ENCODE measurements at places on chromosomes 11 and 22. TPM values are rescaled to one million over a fixed set of nuclear protein-coding genes. Genes with fewer than 3 reads are reported as not detected.

GRCh38 chr11:129911298-129911697 lies 15.9 kb upstream of the NFRKB start:
- H3K4me1 ChIP-seq, result peaks cover 9% of the 10 kb centered on the region
- no peak for DNase-seq
- H3K36me3 ChIP-seq, result peaks cover 11% of the 10 kb centered on the region
- no peak overlapping the region for H3K4me3 ChIP-seq
- peak overlapping the region; percentile 34 for H3K27ac ChIP-seq

- H3K27me3 ChIP-seq, result no peaks in the 10 kb centered on the region
- no peak for DNase-seq
- H3K4me3 ChIP-seq, result no peak overlapping the region
- H3K4me1 ChIP-seq, result peaks cover 30% of the 10 kb centered on the region
- no peak overlapping the region for H3K27ac ChIP-seq
Measured at GRCh38 chr11:66339686-66340483, 3.7 kb upstream of the RIN1 start.

- peaks cover 55% of the 10 kb centered on the region for H3K4me1 ChIP-seq
- peaks cover 10% of the 10 kb centered on the region for H3K36me3 ChIP-seq
- H3K27me3 ChIP-seq, result no peaks in the 10 kb centered on the region
Measured at GRCh38 chr11:57668434-57668782, 494 bp downstream of the ZDHHC5 start.

GRCh38 chr11:93646399-93646798 lies 15.1 kb upstream of the CEP295 start:
- no peak for DNase-seq
- no peak overlapping the region for H3K4me3 ChIP-seq
- peaks cover 16% of the 10 kb centered on the region for H3K27me3 ChIP-seq
- H3K36me3 ChIP-seq, result peaks cover 4% of the 10 kb centered on the region

DNA sequence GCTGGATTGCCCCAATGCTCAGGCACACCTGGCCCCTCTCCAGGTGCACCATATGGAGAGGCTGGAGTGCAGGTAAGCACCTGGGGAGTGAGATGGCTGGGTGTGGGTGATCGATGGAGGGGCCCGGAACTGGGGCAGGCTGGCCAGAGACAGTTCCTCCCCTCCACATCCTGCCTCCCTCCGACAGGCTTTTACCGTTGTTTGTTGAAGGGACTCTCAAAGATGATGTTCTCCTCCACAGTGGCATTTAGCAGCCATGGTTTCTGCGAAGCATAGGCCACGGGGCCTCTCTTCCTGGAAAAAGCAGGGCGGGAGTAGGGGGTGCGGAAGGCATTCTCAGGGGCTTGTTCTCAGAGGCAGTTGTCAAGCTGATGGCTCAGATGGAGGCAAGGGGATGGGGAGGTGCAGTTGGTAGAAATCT lies 25.9 kb upstream of the KCNJ11 start:
- H3K27me3 ChIP-seq, result peaks cover 72% of the 10 kb centered on the region
- no peak for DNase-seq
- peaks cover 10% of the 10 kb centered on the region for H3K4me1 ChIP-seq
- peaks cover 4% of the 10 kb centered on the region for H3K36me3 ChIP-seq

The TRIM49 gene
- total RNA-seq, result not detected

GRCh38 chr22:48306785-48307510 lies 1520.7 kb downstream of the BRD1 start:
- DNase-seq, result no peak
- no peaks in the 10 kb centered on the region for H3K36me3 ChIP-seq
- H3K4me3 ChIP-seq, result no peak overlapping the region
- H3K4me1 ChIP-seq, result no peaks in the 10 kb centered on the region
- peaks cover 4% of the 10 kb centered on the region for H3K27me3 ChIP-seq

- H3K4me1 ChIP-seq, result no peaks in the 10 kb centered on the region
- H3K27me3 ChIP-seq, result peaks cover 77% of the 10 kb centered on the region
- H3K36me3 ChIP-seq, result no peaks in the 10 kb centered on the region
- no peak for DNase-seq
- H3K4me3 ChIP-seq, result no peak overlapping the region
Measured at GRCh38 chr11:1675536-1676228, 21.3 kb upstream of the KRTAP5-6 start.

DNA sequence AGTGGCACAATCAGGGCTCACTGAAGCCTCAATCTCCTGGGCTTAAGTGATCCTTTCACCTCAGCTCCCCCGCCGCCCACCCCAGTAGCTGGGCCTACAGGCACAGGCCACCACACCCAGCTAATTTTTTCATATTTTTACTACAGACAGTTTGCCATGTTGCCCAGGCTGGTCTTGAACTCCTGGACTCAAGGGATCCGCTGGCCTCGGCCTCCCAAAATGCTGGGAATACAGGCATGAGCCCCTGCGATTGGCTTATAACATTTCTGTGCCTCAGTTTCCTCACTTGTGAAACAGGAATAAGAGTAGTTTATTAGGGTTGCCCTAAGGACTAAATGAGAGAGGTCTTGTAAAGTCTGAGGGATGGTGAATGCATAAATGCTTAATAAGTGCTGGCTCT lies 1.2 kb downstream of the VSTM5 start:
- H3K4me1 ChIP-seq, result peaks cover 5% of the 10 kb centered on the region
- H3K27me3 ChIP-seq, result peaks cover 53% of the 10 kb centered on the region
- peak overlapping the region; percentile 62 for H3K4me3 ChIP-seq
- H3K36me3 ChIP-seq, result peaks cover 4% of the 10 kb centered on the region
- H3K27ac ChIP-seq, result no peak overlapping the region

The OR10A2 gene
- total RNA-seq, result not detected

The FAM83F gene
- total RNA-seq, result 1.6 TPM

The RBMXL2 gene
- total RNA-seq, result not detected

DNA sequence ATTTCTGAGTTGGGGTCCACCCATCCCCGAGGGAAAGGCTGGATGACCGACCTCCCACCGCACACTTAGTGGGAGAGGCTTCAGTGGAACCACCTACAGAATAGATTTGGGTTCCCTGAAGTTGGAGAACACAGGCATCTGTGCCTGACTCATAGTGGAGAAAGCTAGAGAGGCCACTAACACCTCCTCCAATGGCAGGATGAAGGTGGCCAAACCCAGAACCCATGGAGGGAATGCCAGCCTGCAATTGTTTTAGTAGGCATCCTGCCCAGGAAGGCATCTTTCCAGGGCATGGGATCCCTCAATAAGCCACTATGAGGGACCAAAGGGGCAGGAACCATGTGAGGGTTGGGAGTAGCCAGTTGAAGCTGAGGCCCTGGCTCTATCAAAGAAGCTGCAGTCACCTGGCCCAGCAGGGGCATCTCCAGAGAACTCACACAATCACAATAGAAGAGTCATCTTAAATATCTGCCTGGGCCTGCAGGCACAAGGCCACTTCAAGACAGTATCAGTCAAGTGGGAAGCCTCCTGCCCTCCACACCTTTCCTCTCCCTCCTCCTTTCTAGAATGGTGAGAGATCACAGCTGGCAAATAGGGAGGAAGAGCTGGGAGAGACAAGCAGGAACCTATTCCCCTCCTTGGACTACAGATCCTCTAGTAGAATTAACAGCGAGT lies 124.1 kb upstream of the CSNK2A3 start:
- no peaks in the 10 kb centered on the region for H3K36me3 ChIP-seq
- no peak for DNase-seq
- H3K27ac ChIP-seq, result no peak overlapping the region
- no peak overlapping the region for H3K4me3 ChIP-seq

GRCh38 chr11:11661326-11662040 lies 39.7 kb upstream of the GALNT18 start:
- no peaks in the 10 kb centered on the region for H3K36me3 ChIP-seq
- peaks cover 58% of the 10 kb centered on the region for H3K27me3 ChIP-seq
- DNase-seq, result no peak
- H3K4me3 ChIP-seq, result no peak overlapping the region

DNA sequence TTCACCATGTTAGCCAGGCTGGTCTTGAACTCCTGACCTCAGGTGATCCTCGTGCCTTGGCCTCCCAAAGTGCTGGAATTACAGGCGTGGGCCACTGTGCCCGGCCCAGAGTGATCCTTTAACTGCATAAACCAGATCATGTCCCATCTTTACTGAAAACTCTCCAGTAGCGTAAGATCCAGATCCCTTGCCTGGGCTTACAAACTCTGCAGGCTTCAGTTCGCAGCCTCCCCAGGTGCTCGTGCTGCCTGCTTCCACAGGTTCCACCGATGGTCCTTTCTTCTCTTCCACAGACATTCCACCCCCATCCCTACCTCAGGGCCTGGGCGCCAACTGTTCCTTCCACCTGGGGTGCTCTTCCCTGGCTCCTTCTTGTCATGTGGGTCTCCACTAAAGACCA lies 88.8 kb upstream of the SHANK2 start:
- DNase-seq, result no peak
- peaks cover 50% of the 10 kb centered on the region for H3K27me3 ChIP-seq
- no peak overlapping the region for H3K27ac ChIP-seq
- no peaks in the 10 kb centered on the region for H3K36me3 ChIP-seq
- H3K4me1 ChIP-seq, result no peaks in the 10 kb centered on the region

The TP53I11 gene
- 1.8 TPM for total RNA-seq

- DNase-seq, result no peak
- H3K27ac ChIP-seq, result no peak overlapping the region
- H3K36me3 ChIP-seq, result no peaks in the 10 kb centered on the region
- H3K4me3 ChIP-seq, result no peak overlapping the region
- no peaks in the 10 kb centered on the region for H3K4me1 ChIP-seq
Measured at GRCh38 chr11:87428266-87428665, 390.5 kb downstream of the TMEM135 start.

GRCh38 chr11:102197670-102198139 lies 87.5 kb downstream of the YAP1 start:
- H3K36me3 ChIP-seq, result no peaks in the 10 kb centered on the region
- peaks cover 30% of the 10 kb centered on the region for H3K27me3 ChIP-seq
- no peak overlapping the region for H3K27ac ChIP-seq
- H3K4me1 ChIP-seq, result no peaks in the 10 kb centered on the region

- H3K4me1 ChIP-seq, result no peaks in the 10 kb centered on the region
- DNase-seq, result no peak
- no peak overlapping the region for H3K27ac ChIP-seq
- no peaks in the 10 kb centered on the region for H3K36me3 ChIP-seq
- H3K4me3 ChIP-seq, result no peak overlapping the region
- peaks cover 9% of the 10 kb centered on the region for H3K27me3 ChIP-seq
Measured at GRCh38 chr11:46143049-46143806, 22.0 kb upstream of the PHF21A start.

DNA sequence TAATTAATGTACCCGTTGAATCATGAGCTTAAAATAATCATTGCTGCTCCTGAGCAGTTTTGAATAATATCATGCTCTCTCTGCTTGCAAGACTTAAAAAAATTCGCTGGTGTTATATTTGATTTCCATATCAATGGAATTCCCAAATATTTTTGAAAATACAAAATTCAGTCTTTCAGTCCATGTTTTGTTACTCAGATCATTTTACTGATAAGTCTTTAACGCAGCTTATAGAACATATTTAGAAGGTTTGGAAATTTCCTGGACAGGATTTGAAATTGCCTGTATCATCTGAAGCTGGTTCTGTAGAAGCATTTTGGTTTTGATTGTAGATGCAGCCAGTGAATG lies 1.9 kb downstream of the BMAL1 start:
- no peak for DNase-seq
- H3K4me1 ChIP-seq, result peaks cover 72% of the 10 kb centered on the region
- peaks cover 11% of the 10 kb centered on the region for H3K27me3 ChIP-seq
- peak overlapping the region; percentile 94 for H3K27ac ChIP-seq
- peaks cover 5% of the 10 kb centered on the region for H3K36me3 ChIP-seq
- peak overlapping the region; percentile 94 for H3K4me3 ChIP-seq

DNA sequence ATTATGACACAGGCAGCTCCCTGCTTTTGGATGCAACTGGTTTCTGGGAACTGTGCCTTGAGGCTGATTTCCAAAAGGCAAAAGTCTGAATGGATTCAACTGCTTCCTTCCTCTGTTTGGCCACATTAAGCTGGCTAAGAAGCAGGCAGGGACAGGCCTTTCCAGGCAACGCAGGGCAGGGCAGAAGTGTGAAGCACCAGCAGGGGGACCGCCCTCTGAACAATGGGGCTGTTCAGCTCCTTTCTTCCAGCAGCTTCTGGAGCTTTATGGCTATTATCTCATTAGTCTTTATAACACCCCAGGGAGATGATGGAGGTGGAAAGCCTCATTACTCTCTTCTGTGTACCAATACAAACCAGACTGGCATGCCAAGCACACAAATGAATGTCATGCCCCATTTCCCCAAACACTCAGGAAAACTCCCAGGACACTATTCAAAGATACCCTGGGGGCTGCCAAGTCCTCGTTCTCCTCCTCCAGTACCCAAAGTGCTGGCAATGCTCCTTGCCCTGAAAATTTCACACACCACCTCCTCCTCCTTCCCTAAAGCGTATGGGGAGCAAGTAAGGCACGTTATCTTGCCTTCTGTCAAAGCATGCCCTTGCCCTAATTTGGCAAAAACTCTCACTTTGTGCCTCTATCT lies 21.3 kb downstream of the MORC2 start:
- H3K36me3 ChIP-seq, result peaks cover 26% of the 10 kb centered on the region
- peaks cover 42% of the 10 kb centered on the region for H3K4me1 ChIP-seq
- H3K27ac ChIP-seq, result peak overlapping the region; percentile 54
- H3K4me3 ChIP-seq, result no peak overlapping the region
- DNase-seq, result no peak
- no peaks in the 10 kb centered on the region for H3K27me3 ChIP-seq

DNA sequence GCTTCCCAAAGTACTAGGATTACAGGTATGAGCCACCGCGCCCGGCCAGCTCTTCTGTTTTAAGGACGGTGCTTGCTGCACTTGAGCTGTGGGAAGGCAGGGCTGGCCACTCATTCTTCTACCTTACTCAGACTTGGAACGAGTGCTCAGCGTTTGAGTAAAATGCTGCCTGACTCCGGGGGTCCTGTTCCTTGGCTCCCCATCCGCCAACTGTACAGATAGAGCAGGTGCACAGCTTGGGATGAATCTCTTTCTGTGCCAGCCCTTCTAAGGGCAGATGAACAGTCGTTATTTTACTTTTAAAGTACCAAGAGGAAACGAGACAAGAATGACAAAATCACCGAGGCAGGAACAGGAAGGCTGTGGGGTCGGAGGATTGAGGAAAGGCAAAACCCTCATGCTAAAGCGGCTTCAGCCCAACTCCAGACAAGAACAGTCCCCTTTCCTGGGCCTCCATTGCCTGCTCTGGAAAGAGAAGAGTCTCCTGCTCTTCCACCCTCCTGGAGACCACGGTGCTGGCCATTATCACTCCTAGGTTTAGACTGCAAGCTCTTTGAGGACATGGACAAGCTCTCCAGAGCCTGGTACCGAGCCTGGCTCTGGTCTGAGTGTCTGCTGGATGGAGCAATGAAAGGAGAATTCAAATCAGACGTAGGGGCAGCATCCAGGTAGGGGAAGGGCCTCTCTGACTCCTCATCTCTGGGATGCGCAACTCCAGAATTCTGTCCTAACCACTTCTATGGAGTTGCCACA lies 1.1 kb upstream of the SUN2 start:
- no peak for DNase-seq
- peak overlapping the region; percentile 92 for H3K4me3 ChIP-seq
- peaks cover 45% of the 10 kb centered on the region for H3K4me1 ChIP-seq
- no peaks in the 10 kb centered on the region for H3K27me3 ChIP-seq
- H3K27ac ChIP-seq, result peak overlapping the region; percentile 90

- no peak for DNase-seq
- H3K27ac ChIP-seq, result no peak overlapping the region
- no peaks in the 10 kb centered on the region for H3K36me3 ChIP-seq
- H3K4me1 ChIP-seq, result no peaks in the 10 kb centered on the region
- H3K4me3 ChIP-seq, result no peak overlapping the region
Measured at GRCh38 chr22:35674335-35674734, 26.1 kb downstream of the APOL6 start.

- H3K36me3 ChIP-seq, result no peaks in the 10 kb centered on the region
- H3K4me3 ChIP-seq, result no peak overlapping the region
- no peak for DNase-seq
- H3K4me1 ChIP-seq, result peaks cover 2% of the 10 kb centered on the region
- H3K27ac ChIP-seq, result no peak overlapping the region
Measured at GRCh38 chr11:78809931-78810541, 235.4 kb upstream of the NARS2 start.

The ZNF280A gene
- total RNA-seq, result not detected

- peaks cover 8% of the 10 kb centered on the region for H3K27me3 ChIP-seq
- no peak overlapping the region for H3K27ac ChIP-seq
- peaks cover 7% of the 10 kb centered on the region for H3K4me1 ChIP-seq
- peak; percentile 47 for DNase-seq
Measured at GRCh38 chr11:75031771-75032549, 43.2 kb downstream of the NEU3 start.
